ENCODE measurements at places on chromosomes 11 and 22. TPM values are rescaled to one million over a fixed set of nuclear protein-coding genes. Genes with fewer than 3 reads are reported as not detected.

DNA sequence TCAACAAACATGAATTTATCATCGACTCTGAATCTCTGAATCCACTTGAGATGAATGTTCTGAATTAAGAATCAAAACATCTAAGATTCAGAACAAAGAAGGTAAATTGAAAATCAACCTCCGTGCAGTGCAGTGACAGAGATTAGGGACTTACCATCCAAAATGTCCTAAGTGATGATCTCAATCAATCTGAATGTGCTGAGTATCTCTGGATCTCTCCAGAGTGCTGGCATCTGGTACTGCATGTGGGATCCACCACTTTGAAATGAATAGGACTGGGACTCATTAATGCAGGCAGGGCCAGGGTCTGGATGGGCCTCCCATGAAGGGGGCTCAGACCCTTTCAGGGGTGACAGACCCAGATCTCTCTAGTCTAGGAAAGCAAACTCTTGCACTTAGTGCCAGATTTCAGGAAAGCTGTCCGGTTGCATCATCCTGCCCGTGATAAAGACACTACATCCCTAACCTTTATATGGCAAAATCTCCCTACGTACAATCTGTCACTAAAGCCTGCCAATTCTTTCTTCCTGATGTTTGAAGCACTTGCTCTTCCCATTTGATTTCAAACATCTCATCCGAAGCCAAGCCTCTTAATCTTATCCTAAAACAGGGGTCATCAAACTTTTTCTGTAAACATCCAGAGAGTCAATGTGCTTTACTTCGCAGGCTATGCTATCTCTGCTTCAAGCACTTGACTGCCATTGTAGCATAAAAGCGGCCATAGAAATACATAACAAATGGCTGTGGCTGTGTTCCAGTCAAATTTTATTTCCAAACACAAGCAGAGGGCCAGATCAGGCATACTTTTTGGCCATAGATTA is 263.3 kb downstream of the LARGE1 start:
- no peak for DNase-seq
- H3K27me3 ChIP-seq: no peaks in the 10 kb centered on the region
- no peak overlapping the region for H3K4me3 ChIP-seq
- no peak overlapping the region for H3K27ac ChIP-seq

- H3K4me1 ChIP-seq: no peaks in the 10 kb centered on the region
- no peaks in the 10 kb centered on the region for H3K27me3 ChIP-seq
- H3K36me3 ChIP-seq: no peaks in the 10 kb centered on the region
- no peak overlapping the region for H3K4me3 ChIP-seq
- no peak for DNase-seq
These were observed 19.2 kb upstream of the OR56A3 start for GRCh38 chr11:5922749-5923426.

DNA sequence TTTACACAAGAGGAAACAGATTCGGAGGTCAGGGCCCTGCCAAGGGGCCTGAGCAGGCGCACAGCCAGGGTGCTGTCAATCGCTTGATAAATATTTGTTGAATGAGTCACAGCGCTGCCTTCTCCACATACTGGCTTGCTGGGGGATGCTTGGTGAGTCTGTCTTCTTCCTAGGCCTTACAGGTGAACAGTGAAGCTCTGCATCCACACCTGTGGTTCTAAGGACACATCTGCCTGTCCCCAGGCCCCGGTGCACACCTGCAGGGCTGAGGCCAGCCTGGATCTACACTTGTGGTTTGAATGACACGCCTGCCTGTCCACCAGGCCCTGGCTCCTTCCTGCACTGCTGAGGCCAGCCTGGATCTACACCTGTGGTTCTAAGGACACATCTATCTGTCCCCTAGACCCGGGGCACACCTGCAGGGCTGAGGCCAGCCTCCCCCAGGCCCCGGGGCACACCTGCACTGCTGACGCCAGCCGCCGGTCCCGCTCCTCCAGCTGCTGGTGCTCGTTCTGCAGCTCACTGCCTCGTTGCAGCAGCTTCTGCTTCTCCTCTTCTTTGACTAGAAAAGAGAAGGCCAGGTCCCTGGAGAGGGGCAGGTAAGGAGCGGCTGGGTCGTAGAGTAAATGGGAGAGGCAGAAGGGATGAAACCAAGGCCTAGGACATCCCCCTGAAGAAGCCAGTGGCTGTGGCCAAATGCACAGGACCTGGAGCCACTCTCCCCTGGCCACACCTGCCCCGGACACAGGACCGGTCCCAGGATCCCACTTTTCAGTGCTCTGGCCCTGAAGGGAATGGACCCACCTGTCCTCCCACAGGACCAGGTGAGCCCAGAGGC is 124.6 kb downstream of the PHF21B start:
- H3K4me3 ChIP-seq: no peak overlapping the region
- peaks cover 45% of the 10 kb centered on the region for H3K36me3 ChIP-seq
- H3K27ac ChIP-seq: no peak overlapping the region
- DNase-seq: no peak

GRCh38 chr22:20054485-20054884 is 25.6 kb upstream of the DGCR8 start:
- peaks cover 10% of the 10 kb centered on the region for H3K36me3 ChIP-seq
- H3K27ac ChIP-seq: no peak overlapping the region
- no peak for DNase-seq
- H3K4me1 ChIP-seq: no peaks in the 10 kb centered on the region
- no peaks in the 10 kb centered on the region for H3K27me3 ChIP-seq

- H3K27me3 ChIP-seq: no peaks in the 10 kb centered on the region
- H3K27ac ChIP-seq: no peak overlapping the region
- H3K4me3 ChIP-seq: no peak overlapping the region
- H3K4me1 ChIP-seq: no peaks in the 10 kb centered on the region
- H3K36me3 ChIP-seq: peaks cover 8% of the 10 kb centered on the region
These were observed 13.2 kb downstream of the NAA40 start for GRCh38 chr11:63951779-63952536.

- no peaks in the 10 kb centered on the region for H3K4me1 ChIP-seq
- H3K27ac ChIP-seq: peak overlapping the region; percentile 98
- H3K27me3 ChIP-seq: no peaks in the 10 kb centered on the region
- no peak for DNase-seq
- no peaks in the 10 kb centered on the region for H3K36me3 ChIP-seq
These were observed 853 bp downstream of the HTATIP2 start for GRCh38 chr11:20364341-20364792.

DNA sequence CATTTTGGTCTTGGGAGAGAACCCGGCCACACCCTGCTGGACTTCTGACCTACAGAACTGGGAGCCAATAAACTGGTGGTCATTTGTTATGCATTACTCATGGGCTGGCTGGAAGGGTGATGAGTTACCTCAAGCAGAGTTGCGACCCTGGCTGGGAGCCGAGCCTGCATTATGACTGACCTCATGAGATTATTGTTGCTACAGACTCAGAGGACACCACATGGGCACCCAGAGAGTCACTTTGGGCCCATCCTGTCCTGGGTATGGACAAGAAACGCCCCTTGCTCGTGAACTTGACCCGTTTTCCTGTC is 531.7 kb downstream of the TBC1D22A start:
- no peak overlapping the region for H3K4me3 ChIP-seq
- H3K27me3 ChIP-seq: no peaks in the 10 kb centered on the region
- DNase-seq: no peak

PATE4 gene
- total RNA-seq: not detected

PARVA gene
- total RNA-seq: 64.2 TPM

APOA4 gene
- total RNA-seq: not detected

All from tibial nerve (tissue), 4 donors.